ENCODE measurements at places on chromosomes 13 and 19.

- no peak for DNase-seq
These were observed 5.5 kb upstream of the SLC1A6 start for GRCh38 chr19:14985133-14985532.

- DNase-seq, result no peak
These were observed 135.0 kb downstream of the DLEU7 start for GRCh38 chr13:50708461-50708860.

DNA sequence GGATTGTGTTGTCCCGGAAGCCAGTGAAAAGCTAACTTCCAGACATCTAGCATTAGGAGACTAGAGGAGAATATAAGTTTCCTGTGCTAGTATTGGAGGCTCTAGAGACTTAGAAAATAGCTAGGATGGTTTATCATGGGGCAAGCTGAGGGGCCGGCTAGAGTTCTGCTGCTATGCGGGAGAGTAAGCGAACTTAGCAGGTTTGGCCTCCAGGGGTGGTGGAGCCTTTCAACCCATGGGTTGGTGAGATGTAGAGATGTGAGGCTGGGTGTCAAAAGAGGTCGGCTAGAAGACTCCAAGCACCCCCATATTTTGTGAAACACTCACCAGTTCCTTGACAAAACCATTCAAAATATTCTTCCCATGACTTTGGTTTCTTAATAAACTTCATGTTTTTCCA, 4.4 kb downstream of the SULT2A1 start:
- no peak for DNase-seq

- peak; percentile 49 for DNase-seq
These were observed 130.3 kb upstream of the LSM14A start for GRCh38 chr19:34041925-34042521.

GRCh38 chr19:16376649-16377048, 52.0 kb downstream of the KLF2 start:
- DNase-seq, result peak; percentile 35

- no peak for DNase-seq
These were observed 10.7 kb downstream of the ANO8 start for GRCh38 chr19:17323964-17324332.

- no peak for DNase-seq
These were observed 187.1 kb downstream of the TDRD3 start for GRCh38 chr13:60583911-60584753.

DNA sequence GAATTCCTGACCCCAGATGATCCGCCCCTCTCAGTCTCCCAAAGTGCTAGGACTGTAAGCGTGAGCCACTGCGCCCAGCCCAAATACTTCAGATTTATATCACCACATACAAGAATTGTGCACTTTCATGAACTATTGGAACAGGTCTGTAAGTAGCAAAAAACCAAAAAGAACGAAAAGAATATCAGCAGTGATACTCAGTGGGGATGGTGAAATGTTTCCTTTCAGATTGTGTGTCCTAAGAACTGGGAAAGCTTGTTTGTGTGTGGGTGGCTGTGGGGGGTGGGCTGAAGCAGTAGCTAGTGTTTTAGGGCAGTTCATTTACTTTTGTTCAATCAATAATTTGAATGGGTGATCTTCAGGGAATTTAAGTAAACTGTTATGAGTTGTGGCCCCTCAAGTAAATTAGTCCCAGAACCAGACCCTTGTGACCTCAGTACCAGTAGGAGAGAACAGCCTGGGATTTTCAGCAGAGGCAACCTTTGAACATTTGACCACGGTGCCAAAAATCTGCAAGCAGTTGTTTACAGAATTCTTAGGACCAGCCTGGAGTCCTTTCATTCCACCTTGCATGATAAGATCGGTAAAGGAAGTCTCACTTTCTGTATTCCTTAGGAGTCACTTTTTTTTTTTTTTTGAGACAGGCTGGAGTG, 106.6 kb downstream of the LRCH1 start:
- no peak for DNase-seq

DNA sequence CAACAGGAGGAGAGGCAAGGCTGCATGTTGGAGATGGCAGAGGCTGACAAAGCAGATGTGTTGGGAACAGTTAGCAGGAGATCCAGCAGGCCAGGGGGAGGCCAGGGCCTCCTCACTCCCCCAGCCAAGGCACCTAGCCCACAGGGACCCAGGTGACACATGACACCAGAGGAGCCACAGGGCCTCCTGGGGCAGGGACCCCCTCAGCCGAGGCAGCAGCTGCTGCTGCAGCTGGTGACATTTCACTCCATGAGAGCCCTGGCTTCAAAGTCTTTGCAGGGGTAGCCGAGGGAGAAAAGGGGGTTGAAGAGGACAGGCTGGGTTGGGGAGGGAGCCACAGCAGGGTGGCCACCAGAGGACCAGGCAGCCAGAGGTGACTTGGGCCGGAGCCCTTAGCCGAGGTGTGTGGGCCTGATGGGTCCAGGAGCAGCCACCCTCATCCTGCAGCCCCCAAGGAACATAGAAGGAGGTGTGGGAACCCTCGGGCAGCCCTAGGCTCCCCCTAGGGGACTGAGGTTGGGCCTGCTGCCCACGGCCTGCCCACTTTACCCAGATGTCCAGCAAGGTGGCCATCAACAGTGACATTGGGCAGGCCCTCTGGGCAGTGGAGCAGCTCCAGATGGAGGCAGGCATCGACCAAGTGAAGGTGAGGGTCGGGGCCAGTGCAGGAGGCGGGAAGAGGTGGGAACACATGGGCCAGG, at the start of gene GNG14:
Gene GNG14, plus strand, starts transcription at position 503 of the 701 bp plus-strand sequence. Its CDS starts 51 bp downstream, at position 554.
- no peak for DNase-seq

GRCh38 chr13:98475522-98475921, 101.4 kb downstream of the STK24 start:
- DNase-seq, result no peak

DNA sequence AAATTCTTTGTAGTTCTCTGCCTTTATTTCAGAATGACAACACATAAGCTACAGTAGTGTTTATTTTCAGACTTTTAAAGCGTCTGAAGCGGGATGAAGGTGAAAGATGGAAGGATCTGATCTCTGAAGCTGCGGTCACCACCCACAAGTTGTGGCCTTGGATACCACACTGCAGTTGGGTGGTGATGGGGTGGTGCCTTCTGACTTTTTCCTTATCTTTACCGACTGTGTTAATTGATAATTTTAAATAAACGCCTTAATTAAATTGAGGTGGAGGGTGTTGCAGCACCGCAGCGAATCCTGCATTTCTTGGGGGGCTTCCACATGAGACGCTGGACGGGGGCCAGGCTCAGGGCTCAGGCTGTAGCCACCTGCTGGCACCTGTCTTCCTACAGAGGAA, 1.3 kb downstream of the TFDP1 start:
- no peak for DNase-seq

- DNase-seq, result no peak
These were observed 74.8 kb downstream of the DPY19L3 start for GRCh38 chr19:32480321-32480720.

GRCh38 chr19:29715701-29716581, 880 bp upstream of the C19orf12 start:
- DNase-seq, result no peak

GRCh38 chr13:20997301-20998161, 63.9 kb downstream of the LATS2 start:
- DNase-seq, result no peak

DNA sequence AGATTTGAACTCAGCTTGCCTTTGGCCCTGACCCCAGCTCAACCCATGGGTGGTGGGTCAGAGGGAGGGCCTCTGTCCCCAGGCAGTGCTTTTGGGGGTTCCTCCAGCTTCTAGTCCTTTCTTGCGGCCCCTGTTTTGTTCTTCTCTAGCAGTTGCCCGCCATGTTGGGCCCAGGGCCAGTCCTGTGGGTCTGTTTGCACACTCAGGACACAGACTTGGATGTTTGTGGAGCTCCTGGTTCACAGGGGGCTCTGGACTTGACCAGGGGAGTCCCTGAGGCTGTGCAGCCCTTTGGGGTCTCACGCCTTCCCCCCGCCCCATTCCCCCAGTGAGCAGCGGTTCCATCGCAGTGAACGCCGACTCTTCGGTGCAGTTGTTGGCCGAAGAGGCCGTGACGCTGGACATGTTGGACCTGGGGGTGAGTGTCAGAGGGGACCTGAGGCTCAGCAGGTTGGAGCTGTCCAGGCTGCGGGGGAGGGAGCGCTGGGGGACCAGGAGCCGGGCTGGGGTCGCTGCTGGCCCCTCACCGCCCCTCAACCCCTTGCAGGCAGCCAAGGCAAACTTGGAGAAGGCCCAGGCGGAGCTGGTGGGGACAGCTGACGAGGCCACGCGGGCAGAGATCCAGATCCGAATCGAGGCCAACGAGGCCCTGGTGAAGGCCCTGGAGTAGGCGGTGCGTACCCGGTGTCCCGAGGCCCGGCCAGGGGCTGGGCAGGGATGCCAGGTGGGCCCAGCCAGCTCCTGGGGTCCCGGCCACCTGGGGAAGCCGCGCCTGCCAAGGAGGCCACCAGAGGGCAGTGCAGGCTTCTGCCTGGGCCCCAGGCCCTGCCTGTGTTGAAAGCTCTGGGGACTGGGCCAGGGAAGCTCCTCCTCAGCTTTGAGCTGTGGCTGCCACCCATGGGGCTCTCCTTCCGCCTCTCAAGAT, 2.5 kb downstream of the ATP5F1D start:
- DNase-seq, result peak; percentile 82

GRCh38 chr19:48672994-48673393, at the start of gene NTN5:
TSS of gene NTN5 (minus strand) at chr19:48673017. CDS start at chr19:48670986, 2,031 bp downstream.
- no peak for DNase-seq

DNA sequence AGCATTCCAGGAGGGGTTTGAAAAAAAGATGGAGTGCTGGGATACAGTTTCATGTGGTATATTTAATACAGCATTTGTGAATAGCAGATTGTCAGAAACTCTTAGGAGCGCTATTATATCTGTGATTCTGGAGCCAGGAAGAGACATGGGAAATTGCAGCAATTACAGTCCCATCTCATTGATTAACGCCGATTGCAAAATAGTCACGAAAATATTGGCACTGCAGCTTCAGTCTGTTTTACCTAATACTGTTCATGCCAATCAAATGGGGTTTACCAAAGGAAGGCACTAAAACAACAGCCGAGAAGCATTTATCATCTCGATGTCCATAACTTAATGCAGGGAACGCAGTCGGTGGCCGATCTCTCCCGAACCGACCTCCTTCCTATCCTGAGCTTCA, 295.8 kb downstream of the TEX29 start:
- DNase-seq, result no peak

DNA sequence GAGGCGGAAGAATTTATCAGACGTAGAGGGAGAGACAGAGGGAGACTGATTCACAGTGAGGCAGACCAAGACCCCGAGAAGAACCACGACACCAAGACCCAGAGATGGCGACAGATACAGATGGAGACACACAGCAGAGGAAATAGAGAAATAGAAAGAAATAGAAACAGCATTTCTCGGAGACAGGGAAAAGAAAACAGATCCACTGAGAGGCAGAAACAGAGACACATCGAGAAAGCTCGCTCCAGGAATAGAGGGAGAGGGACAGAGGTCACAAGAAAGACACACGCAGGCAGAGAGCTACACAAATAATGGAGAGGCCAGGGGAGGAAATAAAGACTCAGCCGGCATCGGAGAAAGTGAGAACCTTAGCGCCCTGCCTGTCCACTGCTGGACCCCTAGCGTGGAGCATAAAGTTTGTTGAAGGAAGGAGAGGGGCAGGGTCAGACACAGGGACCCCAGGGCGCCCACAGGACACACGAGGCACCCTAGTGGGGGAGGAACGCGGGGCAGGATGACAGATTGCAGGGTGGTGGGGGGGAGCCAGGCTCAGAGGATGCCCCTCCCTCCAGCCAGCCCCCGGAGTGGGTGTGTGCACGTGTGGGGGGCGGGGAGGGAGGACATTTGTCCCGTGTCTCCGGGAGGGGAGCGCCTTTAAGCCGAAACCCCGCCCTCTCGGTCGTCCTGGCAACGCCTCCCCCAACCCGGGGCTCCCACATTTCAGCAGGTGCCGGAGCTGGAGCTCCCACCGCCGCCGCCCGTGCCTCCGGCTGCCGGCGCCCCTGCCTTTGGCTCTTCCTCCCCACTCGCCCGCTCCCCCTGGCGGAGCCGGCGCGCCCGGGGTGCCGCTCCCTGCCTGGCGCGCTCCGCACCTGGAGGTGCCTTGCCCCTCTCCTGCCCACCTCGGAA, at the start of gene PRKCG:
Gene PRKCG, plus strand, starts transcription at position 716 of the 909 bp plus-strand sequence. CDS start 298 bp downstream, outside the sequence.
- DNase-seq, result peak; percentile 14

GRCh38 chr13:79401259-79402070, 4.6 kb downstream of the RBM26 start:
- DNase-seq, result no peak

DNA sequence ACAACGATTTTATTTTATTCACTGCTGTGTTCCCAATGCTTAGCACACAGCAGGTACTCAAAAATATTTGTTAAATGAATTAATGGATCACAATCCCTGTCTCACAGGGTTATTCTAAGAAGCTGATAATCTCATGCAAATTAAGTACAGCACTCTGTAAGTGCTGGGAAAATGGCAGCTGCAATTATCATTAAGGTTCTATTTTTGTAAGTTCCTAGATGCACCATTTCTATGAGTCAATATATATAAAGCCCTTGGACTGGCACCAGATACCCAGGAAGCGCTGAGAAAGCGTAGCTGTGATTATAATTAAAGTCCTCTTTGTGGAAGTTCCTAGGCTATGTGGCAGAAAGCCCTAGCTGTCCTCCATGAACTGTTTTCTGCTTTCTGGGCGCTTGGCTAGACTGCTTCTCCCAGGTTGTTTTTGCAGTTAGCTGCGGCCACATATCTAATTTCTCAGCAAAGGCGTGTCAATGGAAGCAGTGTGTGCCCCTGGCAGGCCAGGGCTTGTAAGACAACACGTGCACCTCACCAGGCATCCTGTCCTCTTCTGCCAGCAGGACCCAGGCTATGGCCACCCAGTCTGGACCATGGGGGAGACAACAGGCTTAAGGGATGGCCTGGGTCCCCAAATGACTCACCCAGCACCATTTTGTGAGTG, 5.2 kb upstream of the SRRM5 start:
- no peak for DNase-seq

- DNase-seq, result no peak
These were observed 47.5 kb downstream of the WASF3 start for GRCh38 chr13:26604784-26605545.

GRCh38 chr13:77345150-77345780, 18.4 kb upstream of the MYCBP2 start:
- DNase-seq, result no peak

- DNase-seq, result no peak
These were observed 1.2 kb upstream of the SLC6A16 start for GRCh38 chr19:49326165-49326704.

GRCh38 chr19:34165295-34165738, 7.0 kb upstream of the LSM14A start:
- no peak for DNase-seq

GRCh38 chr19:16889366-16889882, 625 bp downstream of the F2RL3 start:
- DNase-seq, result no peak

DNA sequence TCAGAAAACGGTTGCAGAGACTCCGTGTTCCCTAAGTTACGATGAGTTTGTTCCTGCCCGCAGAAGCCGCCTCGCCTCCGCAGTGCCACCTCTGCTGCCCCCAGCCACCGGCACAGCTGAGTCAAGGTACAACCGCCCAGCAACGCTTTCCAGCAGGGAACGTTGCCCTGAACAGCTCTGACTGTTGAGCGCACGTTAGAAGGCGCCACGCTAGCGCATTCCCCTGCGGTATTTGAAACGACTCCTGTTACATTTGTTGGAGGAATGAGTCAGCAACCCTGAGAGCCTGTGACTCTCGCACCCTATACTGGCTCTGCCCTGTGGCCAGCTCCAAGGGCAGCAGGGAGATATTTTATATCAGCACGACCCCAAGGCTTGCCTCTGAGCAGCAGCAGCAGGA, 302.8 kb downstream of the TEX29 start:
- DNase-seq, result no peak

- DNase-seq, result no peak
These were observed 14.4 kb downstream of the CCDC124 start for GRCh38 chr19:17946965-17947784.

- DNase-seq, result no peak
These were observed 10.2 kb downstream of the C19orf25 start for GRCh38 chr19:1468821-1469254.

GRCh38 chr13:90091611-90092010, 1255.9 kb upstream of the MIR17HG start:
- DNase-seq, result no peak

Data from activated CD4-positive, CD25-positive, alpha-beta regulatory T cell (primary cell).